ENCODE measurements at places on chromosomes 7 and 10.

GRCh38 chr7:106779877-106780276 lies 85.2 kb upstream of the PIK3CG start:
- DNase-seq, result no peak

DNA sequence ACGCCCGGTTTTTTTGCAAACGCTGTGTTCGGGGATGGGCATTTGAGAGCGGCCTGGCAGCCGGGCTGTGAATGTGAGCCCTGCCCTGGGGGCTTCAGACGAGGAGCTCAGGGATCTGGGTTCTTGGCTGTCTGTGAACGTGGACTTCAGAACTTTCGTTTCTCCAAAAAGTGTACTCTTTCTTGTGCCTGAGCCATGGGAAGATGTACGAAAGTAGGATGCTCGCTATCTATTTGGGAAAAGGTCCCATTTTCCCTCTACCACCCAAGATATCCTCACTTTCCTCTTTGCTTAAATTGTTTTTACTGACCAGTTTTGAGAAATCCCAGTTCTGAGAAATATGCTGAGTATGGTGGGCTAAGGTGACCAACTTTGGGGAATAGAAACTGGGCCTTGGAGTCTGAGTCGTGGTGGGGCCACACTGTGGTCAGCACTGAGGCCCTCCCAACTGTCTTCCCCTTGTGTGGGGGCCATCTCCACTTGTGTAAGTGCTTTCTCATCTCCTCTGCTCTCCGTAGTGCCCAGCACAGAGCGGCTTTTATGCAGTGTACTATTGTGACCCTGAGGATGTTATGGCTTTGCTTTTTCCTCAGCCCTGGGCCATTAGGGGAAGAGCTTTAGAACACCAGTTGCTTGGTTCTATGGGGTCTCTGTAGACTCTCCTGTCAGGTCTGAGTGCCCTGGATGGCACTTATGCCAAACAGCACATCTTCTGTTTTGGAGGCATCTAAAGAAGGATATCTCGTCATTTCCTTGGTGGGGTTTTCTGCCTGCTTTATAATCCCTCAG lies 918 bp downstream of the DBNL start:
- DNase-seq, result no peak

DNA sequence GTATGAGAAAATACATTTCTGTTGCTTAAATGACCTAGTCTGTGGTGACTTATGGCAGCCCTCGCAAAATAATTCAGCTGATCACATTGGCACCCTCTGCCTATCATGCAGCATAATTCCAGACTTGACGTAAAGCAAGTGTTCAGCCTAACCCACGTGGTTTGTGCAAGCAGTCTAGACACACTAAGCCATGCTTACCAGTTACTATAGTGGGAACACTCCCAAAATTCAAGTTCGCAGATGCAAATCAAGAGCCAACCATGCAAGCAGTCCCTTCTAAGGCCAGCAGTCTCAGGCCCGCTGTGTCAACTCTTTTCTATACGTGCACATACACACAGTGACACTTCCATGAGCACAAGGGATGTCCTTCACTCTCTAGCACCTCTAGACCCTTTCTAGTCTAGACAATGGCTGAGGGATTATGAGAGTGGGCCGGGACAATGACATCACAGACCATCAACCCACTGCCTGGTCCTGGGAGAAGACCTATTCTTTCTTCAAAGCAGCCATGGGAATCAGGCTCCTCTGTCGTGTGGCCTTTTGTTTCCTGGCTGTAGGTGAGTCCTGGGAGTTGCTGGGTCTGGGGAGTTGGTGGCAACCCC lies 29.0 kb upstream of the PRSS1 start:
- no peak for DNase-seq

GRCh38 chr7:111677848-111678247 lies 115.6 kb upstream of the IMMP2L start:
- DNase-seq, result no peak

DNA sequence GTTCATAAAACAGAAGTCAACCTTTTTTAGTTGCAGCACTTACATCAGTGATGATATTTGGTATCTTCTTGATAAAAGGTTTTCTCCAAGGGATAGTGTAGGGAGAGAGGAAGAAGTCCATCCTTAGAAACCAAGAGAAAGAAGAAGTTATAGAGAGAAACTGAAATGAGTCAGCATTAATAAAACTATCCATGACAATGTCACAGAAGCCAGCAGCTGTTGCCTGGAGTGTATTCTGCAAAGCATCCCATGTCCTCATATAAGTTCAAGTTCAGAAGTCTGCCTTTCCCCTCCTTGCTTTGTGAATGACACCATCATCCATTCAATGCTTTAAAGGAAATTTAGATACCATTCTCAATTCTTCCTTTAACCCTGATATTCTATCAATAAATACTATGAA lies 14.4 kb upstream of the COL1A2 start:
- peak; percentile 62 for DNase-seq

DNA sequence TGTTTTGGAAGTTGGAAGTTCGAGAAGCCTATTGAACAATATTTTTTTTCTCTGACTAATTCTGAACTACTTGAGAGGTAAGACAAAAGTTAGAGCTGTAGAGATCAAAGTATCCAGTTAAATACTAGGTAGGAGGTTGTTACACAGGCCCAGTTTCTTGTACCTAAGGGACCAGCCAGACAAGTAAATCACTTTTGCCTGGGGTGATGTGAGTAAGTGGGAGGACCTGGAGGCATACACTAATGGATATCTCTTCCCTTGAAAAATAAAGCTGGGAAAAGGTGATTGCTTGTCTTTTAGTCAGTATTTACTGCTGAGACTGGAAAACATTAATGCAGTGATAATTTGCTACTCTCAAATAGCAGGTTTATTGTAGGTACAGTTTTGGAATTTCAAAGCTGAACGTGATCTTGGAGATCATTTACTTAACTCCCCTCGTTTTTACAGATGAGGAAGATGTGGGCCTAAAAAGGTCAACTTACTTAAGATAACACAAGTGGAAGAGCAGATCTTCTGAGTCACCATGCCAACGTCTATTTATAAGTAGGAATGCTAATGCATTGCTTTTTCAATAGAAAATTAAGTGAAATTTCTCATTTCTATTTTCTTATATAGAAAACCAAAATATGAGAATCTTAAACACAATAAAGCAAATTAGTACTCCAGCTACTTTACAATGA lies 181.3 kb downstream of the PPP1R9A start:
- no peak for DNase-seq

- DNase-seq, result peak; percentile 41
These were observed 48.5 kb upstream of the TMEM106B start for GRCh38 chr7:12162415-12163113.

DNA sequence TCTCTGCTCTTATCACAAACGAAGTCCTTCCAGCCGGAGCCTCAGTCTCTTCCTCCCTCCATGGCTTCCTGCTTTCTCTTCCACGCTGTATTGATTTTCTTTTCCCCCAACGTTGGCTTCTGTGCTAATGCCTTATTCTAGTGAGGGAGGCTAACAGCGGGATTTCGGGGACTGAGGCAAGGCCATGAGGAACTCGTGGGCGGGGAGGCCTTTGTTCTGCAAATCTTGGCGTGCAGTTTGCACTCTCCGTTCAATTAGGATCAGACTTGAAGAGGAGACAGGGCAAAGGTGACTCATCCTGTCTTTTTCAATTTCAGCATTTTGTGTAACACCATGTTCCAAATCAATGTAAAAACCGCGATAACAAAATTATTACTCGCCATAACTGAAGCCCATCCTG lies 25.3 kb downstream of the EN2 start:
- no peak for DNase-seq

DNA sequence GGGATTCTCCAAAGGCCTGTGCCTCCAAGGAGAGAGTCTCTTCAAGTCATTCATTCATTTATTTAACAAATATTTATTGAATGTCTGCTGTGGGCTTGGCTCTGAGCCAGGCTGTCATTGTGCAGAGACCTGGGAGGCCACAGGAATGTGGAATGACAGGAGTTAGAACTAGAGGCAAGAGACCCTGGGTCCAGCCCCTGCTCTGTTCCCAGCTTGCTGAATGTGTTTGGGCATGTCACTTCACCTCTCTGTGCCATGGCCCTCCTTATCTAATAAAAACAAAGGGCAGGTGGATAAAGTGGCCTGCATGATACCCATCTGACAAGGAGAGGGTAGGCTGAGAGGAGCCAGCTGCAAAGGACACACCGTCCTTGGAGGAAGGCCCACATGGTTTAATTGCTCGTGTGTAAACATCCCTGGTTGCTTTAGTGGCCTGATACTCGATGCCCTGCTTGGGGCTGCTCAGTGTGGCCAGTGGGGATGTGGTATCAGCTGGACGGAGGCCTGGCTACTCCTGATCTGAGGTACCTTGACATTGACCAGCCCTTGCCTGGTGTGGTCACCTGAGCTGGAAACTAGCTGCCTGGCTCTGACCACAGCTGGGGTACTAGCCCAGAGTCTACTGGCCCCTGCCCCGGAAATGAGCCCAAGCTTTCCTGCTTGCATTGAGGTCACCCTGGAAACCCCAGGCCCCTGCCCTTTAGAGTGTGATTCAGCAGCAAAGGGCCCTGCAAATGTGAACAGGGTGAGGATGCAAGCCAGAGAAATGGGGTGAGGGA lies 116.2 kb downstream of the CDH23 start:
- peak; percentile 11 for DNase-seq
